ENCODE measurements at places on chromosomes 5 and 9.

DNA sequence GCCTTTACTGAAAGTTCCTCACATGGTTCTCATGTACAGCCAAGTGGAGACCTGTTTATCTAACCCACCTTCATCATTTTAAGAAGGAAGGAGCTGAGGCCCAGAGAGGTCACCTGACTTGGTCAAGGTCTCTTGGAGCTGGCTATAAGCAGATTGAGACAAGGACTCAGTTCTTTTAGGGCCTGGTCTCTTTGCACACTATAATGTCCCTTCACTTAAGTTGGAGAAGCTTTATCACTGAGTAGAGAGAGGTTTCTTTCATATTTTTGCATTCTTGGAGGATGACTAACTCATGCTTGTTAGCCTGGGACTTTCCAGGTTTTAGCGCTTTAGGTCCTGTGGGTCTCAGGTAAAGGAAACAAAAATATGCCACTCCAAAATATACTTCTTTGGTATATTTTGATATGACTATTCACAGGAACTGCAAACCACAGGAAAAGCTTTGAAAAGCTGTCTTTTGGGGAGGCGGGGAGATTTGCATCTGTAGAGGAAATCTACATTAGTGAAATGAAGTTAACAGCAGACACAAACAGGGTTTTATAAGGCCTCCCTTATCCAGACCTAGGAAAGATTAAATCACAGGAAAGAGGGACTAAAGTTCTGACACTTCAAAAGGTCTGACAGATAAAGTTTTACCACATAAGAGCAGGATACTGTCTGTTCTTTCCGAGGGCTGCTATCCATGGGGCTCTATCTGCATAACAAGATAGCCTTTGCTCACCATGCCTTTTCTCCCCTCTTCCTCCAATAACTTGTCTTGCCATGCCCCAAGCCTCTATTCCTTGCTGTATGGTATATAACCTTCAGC lies 95.8 kb upstream of the ANKRD55 start:
- no peak for DNase-seq

GRCh38 chr9:18747595-18747994 lies 273.6 kb downstream of the ADAMTSL1 start:
- DNase-seq: peak; percentile 8

- no peak for DNase-seq
Measured at GRCh38 chr5:94779684-94780083, 161.2 kb downstream of the SLF1 start.

GRCh38 chr5:168114444-168115017 lies 176.9 kb upstream of the WWC1 start:
- peak; percentile 30 for DNase-seq

- DNase-seq: no peak
Measured at GRCh38 chr5:91438871-91439270, 55.8 kb upstream of the ARRDC3 start.

DNA sequence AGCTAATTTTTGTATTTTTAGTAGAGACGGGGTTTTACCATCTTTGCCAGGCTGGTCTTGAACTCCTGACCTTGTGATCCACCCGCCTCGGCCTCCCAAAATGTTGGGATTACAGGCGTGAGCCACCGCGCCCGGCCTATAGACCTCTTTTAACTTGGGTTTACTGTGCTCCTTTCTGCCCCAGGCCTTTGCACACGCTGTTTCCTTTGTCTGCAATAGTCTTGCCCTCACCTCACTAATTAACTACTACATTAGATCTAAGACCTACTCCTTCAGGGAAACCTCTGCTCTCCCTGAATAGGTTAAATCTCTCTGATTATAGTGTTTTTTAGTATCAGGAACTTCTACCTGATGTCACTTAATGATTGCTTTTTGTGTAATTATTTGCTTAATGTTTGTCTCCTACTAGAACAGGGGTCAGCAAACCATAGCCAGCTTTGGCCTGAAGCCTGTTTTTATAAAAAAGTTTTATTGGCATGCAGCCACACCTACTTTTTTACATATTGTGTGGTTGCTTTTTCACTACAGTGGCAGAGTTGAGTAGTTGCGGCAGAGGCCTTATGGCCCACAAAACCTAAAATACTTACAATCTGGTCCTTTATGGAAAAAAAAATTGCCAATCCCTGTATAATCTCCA lies 31.2 kb upstream of the TLE1 start:
- DNase-seq: no peak

DNA sequence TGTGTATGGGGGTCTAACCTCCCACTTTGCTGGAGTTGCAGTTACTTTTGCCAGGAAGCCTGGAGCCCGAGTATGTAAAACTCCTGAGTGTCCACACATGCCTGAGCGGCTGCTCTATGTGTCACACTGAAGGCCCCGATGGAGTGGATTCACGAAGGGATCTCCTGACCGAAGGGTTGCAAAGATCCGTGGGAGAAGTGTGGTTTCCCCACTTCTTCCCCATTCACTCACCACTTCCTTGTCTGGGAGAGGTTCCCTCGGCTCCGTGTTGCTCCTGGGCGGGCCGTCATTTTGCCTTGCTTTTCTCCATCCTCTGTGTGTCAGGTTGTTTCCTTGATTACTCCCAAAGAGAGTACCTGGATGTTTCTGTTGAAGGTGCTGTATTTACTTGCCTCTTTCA lies 16.2 kb upstream of the IL3 start:
- DNase-seq: no peak

DNA sequence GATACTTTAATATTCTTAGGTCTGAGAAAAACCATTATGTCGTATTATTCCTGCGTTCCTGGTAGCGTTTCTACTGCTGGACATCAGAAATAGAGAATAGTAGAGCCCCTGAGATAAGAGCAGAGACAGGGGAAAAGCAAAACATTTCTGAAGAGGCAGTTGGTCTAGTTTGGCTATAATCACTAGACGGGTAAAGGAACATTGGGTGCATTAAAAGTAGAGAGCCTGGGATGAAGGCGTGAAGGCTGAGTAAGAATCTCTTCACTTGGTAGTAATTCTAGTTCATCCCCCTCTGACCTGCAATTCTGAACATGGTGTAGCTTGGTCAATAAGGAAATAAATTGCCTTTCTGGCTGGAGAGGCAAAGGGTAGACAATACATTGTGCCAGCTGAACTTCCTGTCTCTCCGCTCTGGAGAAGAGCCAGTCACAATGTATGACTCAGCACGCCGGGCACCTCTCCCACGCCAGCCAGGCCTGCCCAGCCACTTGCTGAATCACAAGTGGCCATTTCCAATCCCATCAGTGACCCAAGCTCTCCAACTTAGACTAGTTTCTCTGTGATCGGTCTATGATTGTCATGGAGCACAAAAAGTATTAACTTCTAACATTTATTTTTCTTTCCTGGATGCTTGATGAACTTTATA lies 75.4 kb downstream of the STK32A start:
- peak; percentile 16 for DNase-seq

- no peak for DNase-seq
Measured at GRCh38 chr5:170300361-170301013, 2.9 kb upstream of the LCP2 start.

DNA sequence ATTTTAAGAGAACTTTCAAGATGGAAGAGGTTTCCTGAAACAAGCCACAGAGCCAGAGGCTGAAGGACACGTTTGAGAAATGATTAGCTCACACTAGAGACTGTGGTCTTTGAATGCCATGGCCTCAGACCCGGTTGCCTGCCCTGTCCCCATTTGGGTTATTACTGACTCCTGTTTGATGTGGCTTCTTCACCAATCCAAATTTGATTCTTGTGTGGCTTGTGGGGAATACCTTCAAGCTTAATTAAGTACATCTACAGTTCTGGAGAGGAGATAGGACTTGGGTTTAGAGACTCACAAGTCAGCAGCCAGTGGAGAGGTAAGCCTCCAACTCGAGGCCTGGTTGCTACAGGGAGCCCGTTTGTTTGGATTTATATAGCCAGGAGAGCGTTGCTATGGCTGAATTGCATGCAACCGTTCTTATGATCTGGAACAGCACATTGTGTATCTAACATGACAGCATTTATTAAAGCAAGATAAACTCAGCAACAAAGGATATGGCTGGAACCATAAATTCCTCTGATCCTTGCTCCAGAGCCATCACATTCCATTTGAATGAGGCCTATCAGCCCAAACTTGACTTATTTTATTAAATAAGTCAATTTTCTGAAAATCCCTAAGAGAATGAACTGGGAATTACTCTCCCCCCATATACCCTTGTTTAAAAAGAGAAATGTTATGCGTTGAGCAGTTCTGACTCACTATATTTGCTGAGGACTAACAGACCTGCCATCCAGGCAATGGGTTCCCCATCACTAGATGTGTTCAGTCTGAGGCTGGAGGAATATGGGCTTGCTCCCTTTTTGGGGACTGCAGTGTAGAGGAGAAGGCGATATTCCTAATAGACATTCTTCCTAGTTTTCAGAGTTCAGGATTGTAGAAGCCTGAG lies 88.4 kb upstream of the TNFSF8 start:
- peak; percentile 72 for DNase-seq

DNA sequence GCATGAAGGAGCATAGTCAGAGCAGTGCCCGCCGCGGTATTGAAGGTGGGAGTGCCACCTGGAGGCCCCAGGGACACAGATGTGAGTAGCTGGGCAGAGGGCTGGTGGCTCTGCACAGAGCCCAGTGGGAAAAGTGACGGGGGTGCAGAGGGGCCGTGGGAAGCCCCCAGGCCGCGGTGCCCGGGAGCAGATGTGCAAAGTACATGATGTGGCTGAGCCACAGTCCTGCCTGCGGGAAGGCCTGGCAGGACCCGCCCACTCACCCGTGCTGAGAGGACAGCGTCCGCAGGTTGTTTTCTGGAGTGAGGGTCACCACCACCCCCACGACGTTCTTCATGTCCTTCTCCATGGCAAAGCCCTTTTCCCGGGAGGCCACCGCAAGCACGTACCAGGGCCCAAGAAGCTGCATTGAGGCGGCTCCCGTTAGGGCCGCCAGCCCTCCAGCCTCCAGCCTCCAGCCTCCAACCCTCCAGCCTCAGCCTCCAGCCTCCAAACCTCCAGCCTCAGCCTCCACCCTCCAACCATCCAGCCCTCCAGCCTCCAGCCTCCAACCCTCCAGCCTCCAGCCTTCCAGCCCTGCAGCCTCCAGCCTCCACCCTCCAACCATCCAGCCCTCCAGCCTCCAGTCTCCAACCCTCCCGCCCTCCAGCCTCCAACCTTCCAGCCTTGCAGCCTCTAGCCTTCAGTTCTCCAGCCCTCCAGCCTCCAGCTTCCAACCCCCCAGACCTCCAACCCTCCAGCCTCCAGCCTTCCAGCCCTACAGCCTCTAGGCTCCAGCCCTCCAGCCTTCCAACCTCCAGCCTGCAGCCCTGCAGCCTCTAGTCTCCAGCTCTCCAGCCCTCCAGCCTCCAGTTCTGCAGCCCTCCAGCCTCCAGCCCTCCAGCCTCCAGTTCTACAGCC lies 914 bp downstream of the LCN6 start:
- no peak for DNase-seq

GRCh38 chr9:81410201-81410600 lies 279.1 kb downstream of the TLE1 start:
- DNase-seq: peak; percentile 47

DNA sequence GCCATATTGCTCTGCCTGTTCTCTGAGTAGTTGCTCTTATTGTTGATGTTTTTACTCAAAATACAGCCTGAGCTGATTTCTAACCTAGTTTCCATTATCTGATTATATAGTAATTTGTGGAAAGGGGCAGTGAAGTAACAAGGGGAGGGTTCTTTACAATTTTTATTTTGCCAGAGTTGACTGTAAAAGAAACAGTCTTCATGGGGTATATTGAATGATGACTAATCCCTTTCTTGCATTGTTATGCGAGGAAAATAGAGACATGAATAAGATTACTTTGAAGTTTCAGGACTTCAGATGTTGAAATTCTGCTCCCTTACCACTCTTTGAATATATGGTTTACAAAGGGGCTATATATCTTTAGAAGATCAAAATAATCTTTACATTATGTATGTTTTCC lies 9.1 kb upstream of the LRRC70 start:
- DNase-seq: no peak

DNA sequence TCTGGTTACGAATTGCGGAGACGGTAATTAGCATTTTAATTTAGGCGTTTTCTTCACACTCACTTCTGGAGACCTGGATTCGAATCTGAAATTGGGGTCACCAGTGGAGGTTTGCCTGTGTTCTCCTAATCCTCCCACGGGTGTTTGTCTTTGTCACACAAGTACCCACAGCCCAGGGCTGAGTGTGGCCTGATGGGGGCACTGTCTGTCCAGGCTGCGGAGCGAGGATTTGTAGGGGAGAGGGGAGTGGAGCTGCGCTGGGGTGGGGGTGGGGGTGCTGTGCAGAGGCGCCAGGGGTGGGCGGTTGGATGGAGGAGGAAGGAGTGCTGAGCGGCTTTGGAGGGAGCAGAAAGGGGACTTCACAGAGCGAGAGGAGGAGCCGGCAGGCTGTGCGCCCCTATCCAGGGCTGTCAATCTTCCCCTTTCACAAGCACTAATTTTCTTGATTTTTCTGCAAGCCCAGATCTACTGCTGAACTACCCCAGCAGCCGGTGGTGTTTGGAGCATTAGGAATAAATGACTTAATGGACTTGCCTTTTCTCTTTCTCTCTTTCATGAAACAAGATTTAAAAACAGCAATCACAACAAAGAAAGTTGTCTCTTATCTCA lies 53.1 kb downstream of the TSPAN17 start:
- DNase-seq: no peak

DNA sequence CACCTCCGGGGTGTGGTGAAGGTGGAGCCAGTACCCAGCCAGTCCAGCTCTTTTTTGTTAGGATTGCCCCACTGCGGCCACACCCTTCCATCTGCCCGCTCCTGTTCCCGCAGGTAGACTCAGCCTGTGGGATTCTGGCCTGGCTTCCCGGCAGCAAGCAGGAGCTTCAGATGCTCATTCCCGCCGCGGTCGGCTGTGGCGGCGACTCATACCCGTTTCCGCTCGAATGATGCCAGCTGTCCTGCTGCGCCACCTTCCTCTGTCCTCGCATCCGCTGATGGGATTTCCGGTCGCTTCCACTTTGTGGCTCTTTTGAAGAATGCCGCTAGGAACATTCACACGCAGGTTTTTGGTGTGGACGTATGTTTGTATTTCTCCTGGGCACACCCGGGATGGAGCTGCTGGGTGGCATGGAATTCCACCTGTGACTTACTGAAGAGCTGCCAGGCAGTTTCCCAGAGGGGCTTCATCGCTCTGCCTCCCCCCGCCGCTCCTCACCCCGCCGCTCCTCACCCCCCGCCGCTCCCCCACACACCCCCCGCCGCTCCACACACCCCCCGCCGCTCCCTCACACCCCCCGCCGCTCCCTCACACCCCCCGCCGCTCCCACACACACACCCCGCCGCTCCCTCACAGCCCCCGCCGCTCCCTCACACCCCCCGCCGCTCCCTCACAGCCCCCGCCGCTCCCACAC lies 60.3 kb downstream of the TENT4A start:
- DNase-seq: no peak

DNA sequence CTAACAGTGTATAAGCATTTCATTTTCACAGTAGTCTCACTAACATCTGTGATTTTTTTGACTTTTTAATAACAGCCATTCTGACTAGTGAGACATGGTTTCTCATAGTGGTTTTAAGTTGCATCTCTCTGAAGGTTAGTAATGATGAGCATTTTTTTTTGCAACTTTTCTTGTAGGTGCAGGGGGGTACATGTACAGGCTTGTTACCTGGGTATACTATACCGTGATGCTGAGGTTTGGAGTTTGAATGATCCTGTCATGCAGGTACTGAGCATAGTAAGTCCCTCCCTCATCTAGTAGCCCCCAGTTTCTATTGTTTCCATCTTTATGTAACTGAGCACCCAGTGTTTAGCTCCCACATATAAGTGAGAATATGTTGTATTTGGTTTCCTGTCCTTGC lies 444.6 kb upstream of the DAB2 start:
- DNase-seq: no peak

Measured in AG08396 (cell line).